ENCODE measurements at places on chromosomes 7 and 10.

- DNase-seq: no peak
Measured at GRCh38 chr10:63365976-63366765, 99.6 kb downstream of the JMJD1C start.

DNA sequence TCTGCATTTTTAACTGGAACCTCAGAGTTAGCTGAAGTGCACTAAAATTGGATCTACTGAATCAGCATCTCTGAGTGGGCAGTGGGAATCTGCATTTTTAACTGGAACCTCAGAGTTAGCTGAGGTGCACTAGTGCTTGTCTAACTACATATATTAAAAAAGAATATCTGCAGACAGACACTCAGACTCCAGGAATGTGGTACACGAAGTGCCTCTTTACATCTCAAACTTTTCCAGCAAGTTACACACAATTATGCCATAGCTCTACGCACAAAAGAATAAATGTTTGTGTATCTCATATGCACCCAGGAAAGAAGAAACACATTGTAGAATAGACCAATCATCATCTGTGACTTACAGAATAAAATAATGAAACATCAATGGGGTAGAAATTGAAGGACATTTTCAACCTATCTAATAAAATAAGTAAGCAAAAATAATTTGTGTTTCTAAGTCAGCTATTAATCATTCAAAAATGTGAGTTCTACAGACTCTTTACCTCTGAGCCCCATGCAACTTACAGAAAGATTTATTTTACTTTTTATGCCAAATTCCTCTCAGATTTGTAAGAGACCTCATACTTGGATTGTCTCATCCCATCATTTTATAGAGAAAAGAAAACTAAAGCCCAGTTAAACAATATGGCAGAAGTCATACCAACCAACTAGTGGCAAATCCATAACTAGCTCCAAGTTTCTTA, 28.3 kb downstream of the PPP1R3A start:
- DNase-seq: no peak

DNA sequence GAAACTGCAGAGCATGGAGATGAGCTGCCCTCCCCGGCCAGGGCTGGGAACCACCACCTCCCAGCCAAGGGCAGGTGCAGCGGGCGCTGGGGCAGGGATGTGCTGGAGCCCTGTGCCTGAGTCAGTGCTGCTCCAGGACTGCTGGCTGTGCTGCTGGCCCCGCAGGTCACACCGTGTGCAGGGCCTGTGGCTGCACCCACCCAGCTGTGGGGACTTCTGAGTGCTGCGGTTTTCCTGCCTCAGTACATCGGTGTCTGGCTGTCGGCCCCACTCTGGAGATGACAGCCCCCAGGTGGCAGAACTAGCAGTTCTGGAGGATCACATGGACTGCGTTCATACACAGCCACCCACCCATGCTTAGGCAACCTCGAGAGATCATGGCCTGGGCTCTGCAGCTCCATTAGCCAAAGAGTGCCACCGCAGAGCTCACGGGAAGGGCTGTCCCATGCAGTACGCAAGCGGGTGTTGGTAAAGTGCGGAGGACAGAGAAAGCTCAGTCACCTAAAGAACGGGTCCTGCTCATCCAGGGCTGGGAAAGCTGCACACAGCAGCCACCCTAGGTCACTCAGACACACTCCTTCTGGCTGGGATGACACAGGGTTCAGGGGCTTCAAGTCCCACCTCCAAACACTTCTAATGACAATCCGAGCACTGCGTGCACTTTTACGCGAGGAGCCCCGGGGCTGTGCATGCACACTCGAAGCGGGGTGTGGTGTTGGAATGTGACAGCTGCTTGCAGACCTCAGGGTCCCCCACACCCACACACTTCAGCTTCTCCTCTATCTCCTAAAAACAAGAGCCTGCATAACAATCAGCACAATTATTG, 198.1 kb upstream of the PPP2R2D start:
- no peak for DNase-seq

DNA sequence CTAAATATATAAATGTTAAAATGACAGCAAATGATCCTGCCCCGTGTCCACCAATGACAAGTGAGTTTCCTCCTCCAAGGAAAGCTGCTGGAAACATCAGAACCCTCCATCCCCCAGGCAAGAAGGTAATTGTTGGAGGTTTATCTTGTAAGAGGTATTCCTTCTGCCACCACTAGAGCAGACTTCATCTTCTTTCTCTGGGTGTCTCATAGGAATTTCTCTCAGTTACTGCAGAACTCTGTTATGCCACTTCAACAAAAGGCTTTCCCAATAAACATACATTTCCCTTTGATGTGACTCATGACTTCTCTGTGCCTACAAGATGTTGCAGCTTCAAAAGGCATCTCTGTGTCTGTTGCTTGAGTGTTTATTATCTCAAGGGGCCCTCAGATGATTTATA, 279.1 kb downstream of the BMPER start:
- no peak for DNase-seq

- no peak for DNase-seq
Measured at GRCh38 chr10:129440247-129440646, 26.8 kb upstream of the MGMT start.

Measured in AG20443 (cell line).